ENCODE measurements at places on chromosomes 2 and 18.

DNA sequence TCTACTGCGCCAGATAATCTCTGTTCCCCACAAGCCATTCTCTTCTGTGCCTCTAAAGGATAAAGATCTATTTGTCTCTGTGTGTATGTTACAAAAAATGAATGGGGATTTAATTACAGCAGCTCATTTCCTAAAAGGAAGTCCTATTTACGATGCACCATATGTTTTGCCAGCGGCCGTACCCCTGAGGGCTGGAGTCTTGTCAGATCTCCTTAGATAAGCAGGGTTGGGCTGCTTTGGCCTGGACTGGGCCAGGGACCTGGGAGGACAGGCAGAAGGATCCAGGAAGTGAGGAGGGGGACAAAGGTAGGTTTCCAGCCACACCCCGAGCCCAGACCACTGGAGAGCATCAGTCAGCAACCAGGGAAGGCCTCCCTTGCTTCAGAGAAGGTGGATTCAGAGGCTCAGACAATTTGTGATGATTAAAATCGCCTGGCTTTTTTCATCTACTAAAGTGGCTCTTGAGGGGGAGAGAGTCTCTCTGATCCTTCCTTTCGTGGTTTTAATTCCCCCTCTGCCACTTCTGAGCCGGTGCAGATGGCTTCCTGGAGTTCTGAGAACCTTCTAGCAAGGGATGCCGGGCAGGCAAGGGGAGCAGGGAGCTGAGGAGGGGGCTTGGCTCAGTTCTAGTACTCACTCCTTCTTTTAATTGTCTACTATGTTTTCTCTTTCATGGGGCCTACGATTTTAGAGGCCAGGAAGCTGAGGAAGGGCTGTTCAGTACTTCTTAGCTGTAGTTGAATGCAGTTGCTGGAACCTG is 42.1 kb downstream of the MYCN start:
- DNase-seq = no peak

DNA sequence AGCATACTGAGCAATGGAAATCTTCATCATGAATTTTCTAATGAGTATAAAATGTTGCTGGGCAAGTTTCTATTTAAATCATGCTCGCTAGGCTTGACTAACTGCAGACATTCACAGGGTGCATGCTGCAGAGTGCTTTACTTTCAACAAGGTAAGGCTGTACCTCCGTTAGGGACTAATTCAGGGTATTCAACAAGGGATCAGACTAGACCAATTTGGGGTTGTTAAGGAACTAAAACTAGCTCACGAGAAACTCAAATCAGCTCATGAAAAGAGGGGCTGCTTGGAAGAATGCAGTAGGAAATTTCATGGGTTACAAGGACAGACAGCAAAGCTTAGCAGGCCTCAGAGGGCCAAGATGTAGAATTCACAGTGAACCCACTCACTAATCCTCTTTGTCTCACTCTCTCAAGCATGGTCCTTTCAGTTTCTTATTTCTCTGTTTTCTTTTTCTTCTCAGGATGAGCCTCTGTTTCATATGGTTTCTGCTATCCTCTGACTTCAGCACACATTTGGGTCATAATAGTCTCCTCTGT is 2.2 kb downstream of the MYO3B start:
- no peak for DNase-seq

DNA sequence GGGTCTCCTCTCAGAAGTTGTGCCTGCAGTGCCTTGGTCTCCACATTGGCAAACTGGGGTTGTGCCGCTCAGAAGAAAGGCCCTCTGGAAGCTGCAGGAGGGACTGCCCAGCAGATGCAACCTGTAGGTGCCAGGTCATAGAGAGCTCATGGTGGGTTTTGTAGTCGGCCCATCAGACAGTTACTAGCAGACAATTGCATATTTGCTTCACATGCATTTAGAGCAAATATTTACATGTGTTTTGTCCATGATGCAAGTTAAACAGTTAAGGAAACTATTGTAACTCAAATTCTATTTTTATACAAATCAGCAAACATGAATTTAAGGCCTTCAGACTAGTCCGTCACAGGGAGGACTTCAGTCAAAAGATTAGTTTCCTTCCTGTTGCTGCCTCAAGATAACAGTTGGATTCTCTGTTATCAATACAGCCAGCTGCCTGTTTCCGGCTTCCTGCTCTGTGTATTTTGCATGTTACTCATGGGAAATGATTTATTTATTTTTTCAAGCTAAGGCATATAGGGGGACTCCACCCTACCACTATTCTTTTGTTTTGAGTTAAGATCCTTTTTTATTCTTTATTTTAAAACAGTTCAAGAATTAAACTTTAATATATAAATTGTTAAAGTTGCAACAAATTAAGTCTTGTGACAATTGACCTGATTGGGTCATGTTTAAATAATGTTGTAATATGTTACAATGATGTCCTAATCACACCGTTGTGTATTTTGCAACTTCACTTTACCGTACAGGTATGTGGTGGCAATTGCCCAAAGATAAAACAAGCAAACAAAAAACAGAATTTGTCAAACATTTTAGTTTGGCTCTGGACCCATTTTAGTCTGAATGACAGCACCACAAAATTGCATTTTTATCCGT is 133.5 kb downstream of the SPTBN1 start:
- no peak for DNase-seq

DNA sequence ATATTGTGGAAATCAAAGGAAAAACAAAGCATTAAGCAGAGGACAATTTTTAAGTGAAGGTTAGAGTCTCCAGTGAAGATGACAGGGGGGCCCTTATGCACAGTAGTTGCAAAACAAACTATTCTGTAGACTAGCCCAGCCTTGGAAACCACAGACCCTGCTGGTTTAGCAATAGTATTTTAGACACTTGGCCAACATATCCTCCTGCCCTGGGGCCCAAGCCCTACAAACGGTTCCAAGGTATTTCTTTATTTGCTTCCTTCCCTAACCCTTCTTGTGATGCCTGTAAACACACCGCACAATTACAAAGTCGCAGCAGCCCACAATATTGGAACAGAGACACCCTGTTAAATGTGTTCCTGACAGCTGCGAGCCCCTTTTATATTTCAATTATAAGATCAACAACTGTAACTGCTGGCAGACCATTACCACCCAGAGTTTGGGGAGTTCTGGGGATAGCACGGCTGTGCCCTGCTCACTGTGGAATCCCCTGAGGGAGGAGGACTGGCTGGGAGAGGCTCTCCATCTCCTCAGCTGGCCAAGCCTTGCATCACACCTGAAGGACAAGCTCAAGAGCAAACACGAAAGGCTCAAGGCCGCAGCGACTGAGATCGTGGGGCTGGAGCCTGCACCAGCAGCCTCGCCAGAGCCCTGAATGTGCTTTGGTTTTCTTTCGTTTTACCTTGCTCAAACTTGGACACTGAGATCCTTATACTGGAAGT is 282.2 kb upstream of the ATP5MC3 start:
- DNase-seq = no peak

DNA sequence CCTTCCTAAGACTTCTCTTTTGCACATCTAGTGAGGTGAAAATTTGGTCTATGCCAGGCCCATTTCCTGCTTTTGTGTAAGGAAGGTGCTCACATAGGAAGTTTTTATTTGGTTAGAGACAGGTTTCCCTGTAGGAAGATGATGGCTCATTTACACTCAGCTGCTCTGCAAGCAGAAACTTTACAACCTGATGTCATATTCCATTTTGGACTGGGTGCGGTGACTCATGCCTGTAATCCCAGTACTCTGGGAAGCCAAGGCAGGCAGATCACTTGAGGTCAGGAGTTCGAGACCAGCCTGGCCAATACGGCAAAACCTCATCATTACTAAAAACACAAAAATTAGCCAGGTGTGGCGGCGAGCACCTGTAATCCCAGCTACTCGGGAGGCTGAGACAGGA is 35.8 kb downstream of the CASP10 start:
- DNase-seq = no peak

DNA sequence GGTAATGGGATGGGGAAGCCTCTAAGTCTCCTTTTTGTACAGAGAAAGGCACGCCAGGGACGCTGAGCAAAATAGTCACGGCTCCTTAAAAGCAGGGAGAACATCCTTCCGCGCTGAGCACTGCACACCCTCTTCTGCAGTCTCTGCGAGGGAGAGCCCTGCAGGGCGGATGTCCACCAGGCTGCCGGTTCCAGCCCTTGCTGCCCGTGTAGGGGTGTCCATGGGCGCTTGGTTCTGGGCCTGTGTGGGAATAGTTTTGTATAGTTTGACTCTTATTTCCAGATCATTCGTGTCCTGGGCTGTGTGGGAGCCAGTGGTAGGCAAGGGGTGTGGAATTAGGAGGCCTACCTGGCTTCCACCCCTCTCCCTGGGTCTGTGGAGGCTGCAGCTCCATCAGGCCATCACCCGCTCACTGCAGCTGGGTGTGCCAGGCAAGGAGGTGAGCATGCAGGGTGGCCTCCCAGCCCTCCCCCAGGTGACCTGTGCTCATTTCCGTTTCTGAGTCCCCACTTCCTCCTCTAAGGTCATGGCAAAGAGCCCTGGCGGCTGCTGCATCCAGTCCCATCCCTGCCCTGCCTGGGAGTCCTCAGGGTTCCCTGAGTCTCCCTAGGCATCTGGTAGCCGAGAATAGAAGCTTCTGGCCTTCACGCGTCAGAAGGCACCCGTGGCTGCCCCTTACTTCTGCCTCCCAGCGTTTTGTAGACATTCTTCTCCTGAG is 202.6 kb downstream of the LDLRAD4 start:
- no peak for DNase-seq

- DNase-seq = no peak
These were observed 190.4 kb upstream of the STK17B start for GRCh38 chr2:196361606-196362326.

- no peak for DNase-seq
These were observed 33.8 kb downstream of the MAP4K3 start for GRCh38 chr2:39403311-39403710.

- no peak for DNase-seq
These were observed 27.6 kb upstream of the SOCS6 start for GRCh38 chr18:70261141-70261788.

GRCh38 chr18:55420665-55421307 is 167.2 kb downstream of the TCF4 start:
- DNase-seq = no peak

GRCh38 chr2:34736482-34736881 is 1137.4 kb upstream of the FAM98A start:
- DNase-seq = no peak

DNA sequence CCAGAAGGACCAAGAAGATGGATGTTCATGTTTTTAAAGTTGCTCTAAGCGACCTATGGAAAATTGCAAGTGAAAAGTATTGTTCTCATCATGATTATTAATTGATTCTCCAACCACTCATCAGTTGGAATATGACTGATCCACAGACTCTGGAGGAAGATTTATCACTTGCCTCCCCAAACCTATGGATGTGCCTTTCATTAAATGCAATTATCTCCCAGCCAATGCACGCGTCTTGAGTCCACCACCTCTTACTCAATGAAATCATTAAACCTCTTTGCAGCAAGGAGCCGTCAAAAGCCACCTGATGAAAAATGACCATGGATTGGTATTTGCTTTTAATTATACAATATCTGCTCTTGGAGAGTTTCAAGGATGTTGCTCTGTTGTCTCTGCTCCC is 165.6 kb downstream of the LRRTM1 start:
- no peak for DNase-seq

DNA sequence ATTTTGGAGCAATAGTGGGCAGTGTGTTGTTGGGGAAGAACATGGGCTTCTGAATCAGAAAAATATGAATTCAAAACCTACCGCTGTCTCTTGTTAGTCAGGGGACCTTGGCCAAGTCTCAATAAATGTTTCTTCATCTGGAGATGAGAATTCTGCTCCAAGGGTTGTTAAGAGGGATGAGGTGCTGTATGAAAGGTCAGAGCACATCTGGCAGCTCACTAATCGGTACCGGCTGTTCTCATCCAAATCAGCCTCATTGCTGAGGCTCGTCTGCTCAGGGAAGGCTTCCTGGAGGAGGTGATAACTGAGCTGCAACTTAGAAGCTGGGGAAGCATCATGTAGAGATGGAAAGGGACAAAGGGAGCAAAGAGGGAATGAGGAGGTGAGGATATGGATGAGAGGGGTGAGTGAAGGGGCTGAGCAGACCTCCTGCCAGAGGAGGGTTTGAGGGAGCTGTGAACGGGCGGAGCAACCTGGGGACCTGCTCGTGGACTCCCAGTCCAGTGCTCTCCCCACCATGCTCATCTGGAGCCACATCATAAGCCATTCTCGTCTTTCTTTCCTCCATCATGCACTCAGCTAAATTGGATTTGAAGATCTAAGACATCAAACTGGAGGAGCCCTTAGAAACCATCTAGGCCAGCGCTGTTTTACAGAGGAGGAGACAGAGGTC is 47.4 kb downstream of the GREB1 start:
- DNase-seq = peak; percentile 37

- DNase-seq = no peak
These were observed 60.4 kb upstream of the CDKL4 start for GRCh38 chr2:39304200-39304599.

GRCh38 chr18:64238076-64238475 is 89.2 kb upstream of the LINC00305 start:
- DNase-seq = no peak

DNA sequence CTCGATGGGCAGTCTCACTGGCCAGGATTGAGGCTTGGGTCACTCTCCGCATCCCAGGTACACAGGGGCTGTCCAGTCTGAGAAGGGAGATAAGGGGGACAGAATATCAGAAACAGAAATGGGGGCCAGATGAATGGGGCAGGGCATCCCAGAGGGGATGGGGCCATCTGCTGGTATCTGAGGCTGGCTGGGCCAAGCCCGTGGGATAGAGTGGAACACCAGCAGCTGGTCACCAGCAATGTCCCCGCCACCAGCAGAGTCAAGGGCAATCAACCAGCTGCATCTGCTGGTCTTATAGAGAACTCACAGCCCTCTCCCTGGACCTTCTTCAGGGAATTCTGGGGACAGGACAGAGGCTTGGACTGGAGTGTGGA is 128.8 kb upstream of the HAAO start:
- no peak for DNase-seq

GRCh38 chr2:237200462-237200861 is 114.8 kb downstream of the COPS8 start:
- DNase-seq = no peak

DNA sequence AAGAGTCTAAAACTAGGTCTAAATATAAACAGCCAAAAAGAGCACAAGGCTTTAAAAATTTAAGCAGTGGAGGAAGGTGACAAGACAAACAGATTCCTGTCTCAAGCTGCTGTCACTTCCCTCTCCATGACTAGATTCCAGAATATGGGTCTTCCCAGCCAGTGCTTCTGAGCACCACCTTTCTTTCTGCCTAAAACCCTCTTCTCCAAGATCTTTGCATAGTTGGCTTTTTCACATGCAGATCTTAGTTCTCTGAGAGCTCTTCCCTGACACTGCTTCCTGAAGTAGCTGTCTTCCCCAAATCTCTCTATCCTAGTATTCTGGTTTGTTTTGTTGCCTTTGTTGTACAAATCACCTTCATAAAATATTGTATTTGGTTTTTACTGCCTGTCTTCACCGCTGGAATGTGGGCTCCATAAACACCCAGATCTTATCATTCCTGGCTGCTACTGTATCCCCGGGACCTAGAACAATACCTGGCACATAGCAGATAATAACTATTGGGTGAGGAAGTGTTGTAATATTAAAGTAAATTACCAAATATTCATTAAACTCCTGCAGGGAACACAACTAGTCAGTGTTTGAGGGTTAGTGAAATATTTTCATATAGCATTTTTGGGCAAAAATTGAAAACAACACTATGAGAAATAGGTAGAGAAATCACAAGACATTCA is 150.2 kb downstream of the CCDC85A start:
- DNase-seq = no peak

GRCh38 chr2:23449413-23449812 is 64.4 kb downstream of the KLHL29 start:
- no peak for DNase-seq

- DNase-seq = no peak
These were observed 137.2 kb upstream of the HAAO start for GRCh38 chr2:42929546-42930024.
